GM10248 (cell line): ENCODE measurements at places on chromosomes 7 and 10.
A peak's percentile ranks its signal among the peaks of the same experiment; 100 is the strongest.

GRCh38 chr7:16193631-16194030 is 227.7 kb downstream of the CRPPA start:
- DNase-seq: no peak

DNA sequence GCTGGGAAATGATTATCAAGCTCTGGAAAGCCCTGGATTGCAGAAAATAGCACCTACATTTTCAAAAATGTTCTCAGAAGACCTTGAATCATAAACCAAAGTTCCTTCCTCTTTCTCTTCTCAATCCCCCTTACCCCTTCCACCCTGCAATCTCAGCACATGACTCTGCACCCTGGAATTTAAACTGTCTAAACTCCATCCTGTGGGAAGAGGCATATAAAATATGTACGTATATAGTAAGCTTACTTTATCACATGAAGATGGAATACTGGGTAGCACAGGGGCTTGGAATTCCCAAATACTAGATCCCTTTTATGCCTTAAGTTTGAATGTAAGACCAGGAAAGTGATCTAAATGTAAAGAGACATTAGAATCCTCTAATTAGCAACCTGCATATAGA is 7.7 kb downstream of the AGMO start:
- no peak for DNase-seq

- no peak for DNase-seq
Observed at GRCh38 chr7:30160329-30160728, 25.5 kb downstream of the MTURN start.

GRCh38 chr10:79377557-79378382 is 30.5 kb downstream of the PPIF start:
- DNase-seq: no peak

- peak; percentile 75 for DNase-seq
Observed at GRCh38 chr10:43671659-43672531, 23.2 kb upstream of the ZNF32 start.

GRCh38 chr10:22344249-22344648 is 1.0 kb upstream of the SPAG6 start:
- DNase-seq: peak; percentile 25

- DNase-seq: no peak
Observed at GRCh38 chr10:122419016-122419415, 35.4 kb upstream of the ARMS2 start.

GRCh38 chr7:90613088-90613498 is 17.0 kb downstream of the CDK14 start:
- peak; percentile 41 for DNase-seq

- no peak for DNase-seq
Observed at GRCh38 chr10:30219971-30220751, 128.9 kb downstream of the MTPAP start.

GRCh38 chr10:79244841-79245504 is 102.3 kb upstream of the PPIF start:
- DNase-seq: peak; percentile 69

GRCh38 chr7:99677013-99677647 is 2.7 kb downstream of the CYP3A5 start:
- DNase-seq: no peak

DNA sequence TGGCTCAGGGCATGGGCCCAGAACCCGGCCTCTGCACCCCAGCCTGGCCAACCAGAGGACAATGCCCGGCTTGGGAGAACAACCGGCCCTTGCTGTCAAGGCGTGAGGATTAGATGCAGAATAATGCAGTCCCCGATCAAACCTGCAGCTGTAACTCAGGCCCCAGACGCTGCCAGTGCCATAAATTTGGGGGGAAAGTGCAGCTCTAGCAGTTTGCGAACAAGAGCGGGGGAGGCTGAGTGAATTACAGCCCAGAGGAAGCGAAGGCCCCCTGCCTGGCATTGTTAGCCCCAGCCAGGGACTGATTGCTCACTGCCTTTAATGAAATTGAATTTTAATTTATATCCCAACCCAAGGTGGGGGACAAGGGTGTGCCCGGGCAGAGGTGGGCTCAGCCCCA is 38.0 kb upstream of the GNA12 start:
- DNase-seq: no peak

- DNase-seq: no peak
Observed at GRCh38 chr10:103669243-103669929, 175.9 kb downstream of the NEURL1 start.

DNA sequence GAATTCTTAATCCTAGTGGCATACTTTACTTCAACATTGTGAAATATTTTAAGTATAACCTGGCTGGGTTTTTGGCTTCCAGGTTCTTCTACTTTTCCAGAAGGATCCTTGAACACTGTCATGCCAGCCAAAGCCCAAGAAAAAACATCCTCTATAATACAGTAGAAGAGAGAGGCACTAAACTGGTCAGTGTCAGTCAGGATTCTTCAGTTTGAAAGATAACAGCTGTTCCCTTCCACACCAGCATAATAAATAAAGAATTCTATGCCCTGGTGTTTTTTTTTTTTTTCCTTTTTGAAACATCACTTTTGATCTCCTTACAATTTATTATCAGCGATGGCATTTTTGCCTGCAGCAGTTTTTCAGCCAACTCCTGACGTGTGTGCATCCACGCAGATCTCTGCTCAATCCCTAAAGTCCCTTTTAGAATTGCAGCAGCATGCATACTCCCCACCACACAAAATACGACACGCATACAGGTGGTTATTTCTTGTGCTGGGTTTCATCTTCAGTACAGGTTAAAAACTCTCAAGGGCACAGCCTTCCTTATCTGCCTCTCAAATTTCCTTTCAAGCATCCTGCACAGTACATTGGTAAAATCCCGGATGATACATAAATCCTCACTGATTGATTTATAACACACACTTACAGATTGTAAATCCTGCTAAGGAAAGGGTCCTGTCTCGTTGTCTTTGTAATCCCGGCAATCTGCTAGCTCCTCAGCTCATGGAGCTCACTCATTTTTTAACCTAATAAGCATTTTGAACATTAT is 100.2 kb downstream of the TPK1 start:
- no peak for DNase-seq

- DNase-seq: no peak
Observed at GRCh38 chr7:27101171-27101956, 1.1 kb downstream of the HOXA2 start.

- no peak for DNase-seq
Observed at GRCh38 chr7:16579216-16579615, 52.6 kb downstream of the LRRC72 start.

- no peak for DNase-seq
Observed at GRCh38 chr7:36272211-36272566, 117.5 kb upstream of the ANLN start.

DNA sequence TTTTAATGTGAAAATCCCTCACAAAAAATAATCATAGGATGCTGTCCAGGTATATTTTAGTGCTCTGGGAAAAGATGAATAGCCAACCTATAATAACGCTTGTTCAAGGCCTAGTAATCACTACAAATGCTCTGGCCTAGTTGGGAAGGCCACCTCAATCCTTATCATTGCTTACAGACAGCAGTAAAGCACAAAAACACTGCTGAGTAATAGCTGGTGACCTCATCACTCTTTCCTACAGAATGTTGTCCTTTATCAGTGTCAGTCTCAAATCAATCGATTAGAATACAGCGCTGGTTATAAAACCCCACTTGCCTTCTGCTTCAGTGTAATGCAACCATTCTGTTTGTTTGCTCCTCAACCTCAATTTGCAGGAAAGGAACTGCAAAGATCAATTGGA is 72.6 kb upstream of the STEAP1 start:
- DNase-seq: no peak

DNA sequence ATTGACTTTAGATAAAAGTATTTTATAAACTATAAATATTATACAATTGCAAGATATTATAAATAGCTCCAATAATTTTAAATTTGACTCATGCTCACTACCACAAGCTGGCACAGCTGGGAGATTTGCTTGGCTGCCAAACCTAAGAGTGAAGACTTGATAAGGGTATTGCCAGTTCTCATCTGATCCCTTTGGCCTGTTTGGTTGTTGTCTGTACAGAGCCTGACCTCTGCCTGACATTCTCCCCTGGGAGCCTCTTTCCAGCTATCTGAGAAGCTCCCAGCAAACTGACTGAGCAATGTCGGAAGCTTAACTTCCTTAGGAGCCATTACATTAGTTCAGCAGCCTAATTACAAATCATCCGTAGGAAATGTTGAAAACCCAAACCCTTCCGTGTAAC is 10.2 kb upstream of the LMOD2 start:
- DNase-seq: no peak

DNA sequence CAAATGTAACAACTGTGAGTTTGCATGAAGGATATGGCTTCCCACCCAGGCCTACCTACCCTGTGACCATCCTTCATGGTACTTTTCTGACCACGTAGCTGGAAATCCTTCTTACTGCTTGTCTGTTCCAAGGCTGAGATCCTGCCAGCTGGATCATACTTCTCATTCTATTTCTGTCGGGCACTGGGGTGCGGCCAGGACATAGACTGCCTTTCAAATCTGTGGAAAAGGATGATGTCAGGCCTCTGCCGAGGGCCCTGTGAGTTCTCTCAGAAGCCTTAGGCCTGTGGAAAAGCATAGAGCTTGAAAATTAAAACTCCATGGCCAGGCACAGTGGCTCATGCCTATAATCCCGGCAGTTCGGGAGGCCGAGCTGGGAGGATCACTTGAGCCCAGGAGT is 10.0 kb downstream of the VWC2 start:
- DNase-seq: no peak

- no peak for DNase-seq
Observed at GRCh38 chr7:13633857-13634256, 355.6 kb downstream of the ETV1 start.

GRCh38 chr7:118218413-118219156 is 5.9 kb upstream of the ANKRD7 start:
- DNase-seq: no peak

GRCh38 chr7:32071466-32072091 is 1.4 kb upstream of the PDE1C start:
- no peak for DNase-seq

DNA sequence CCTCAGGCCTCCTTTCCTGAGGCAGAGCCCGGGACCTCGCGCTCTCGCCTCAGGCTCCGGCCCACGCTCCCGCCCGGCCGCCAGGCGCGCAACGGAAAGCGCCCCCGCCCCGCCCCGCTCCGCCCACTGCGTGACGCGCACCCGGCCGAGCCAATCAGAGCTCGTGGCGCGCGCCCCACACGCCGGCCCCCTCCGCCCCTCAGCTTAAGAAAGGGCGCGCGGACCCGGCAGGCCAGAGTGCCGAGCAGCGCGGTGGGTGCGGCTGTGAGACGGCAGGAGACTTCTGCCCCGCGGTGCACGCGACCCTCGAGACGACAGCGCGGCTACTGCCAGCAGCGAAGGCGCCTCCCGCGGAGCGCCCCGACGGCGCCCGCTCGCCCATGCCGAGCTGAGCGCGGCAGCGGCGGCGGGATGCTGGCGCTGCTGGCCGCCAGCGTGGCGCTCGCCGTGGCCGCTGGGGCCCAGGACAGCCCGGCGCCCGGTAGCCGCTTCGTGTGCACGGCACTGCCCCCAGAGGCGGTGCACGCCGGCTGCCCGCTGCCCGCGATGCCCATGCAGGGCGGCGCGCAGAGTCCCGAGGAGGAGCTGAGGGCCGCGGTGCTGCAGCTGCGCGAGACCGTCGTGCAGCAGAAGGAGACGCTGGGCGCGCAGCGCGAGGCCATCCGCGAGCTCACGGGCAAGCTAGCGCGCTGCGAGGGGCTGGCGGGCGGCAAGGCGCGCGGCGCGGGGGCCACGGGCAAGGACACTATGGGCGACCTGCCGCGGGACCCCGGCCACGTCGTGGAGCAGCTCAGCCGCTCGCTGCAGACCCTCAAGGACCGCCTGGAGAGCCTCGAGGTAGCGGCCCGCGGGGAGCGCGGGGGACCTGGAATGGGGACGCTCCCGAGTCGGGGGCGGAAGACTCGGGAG is at the start of gene NPTX2:
NPTX2 (plus strand) TSS at position 235 of the 909 bp plus-strand sequence; CDS start at position 412, 177 bp downstream.
- DNase-seq: no peak

DNA sequence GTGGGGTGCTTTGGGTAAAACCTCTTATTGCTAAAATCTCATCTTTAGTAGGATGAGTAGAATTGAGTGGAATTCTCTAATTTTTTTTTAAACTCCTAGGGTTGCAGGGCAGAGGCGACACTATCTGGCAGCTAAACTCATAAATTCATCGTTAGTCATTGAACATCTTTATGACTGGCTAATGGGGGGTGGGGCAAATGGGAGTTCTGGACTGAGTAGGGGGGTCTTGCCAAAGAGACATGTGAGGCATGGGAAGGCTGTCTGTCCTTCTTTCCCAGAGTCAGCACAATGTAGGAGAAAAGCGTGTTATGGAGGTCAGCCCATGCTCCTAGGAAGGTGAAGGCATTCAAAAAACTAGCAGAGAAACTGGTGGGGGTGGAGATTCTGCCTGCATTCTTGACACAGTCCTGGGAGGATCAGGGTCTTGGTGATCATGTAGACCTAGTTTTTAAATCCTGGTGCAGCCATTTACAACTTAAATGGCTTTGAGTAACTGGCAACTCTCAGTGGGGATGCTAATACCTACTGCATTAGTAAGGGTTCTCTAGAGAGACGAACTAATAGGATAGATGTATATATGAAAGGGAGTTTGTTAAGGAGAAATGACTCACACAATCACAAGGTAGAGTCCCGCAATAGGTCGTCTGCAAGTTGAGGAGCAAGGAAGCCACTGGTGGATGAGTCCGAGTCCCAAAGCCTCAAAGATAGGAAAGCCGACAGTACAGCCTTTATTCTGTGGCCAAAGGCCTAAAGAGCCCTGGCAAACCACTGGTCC is 47.7 kb downstream of the EMX2 start:
- no peak for DNase-seq

DNA sequence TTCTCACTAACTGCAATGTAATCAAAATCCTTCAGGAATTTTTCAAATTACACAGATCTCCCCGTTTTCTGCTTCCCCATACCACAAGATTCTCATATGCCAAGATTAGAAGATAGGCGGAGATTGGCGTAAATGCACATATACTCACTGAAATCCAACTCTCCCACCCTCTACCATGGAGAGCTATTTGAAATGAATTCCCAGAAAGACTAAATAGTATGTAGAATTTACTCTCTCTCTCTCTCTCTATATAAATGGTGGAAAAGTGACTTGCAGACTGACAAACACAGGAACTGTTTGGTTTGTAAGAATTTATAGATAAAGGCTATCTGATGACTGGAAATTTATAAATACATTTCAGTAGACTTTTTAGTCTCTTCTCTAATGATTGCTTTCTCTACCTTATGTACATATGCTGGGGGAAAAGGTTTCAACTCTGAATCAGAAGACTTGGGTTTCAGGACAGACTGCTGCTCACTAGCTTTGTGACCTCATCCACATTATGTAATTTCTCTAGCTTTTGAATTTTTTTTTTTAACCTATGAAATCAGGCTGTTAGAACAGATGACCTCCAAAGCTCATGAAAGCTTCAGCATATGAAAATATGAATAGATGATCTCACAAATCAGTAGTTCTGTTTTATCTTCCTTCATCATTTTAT is 67.8 kb upstream of the CSTF2T start:
- no peak for DNase-seq

GRCh38 chr10:131859341-131860020 is 41.3 kb upstream of the PPP2R2D start:
- no peak for DNase-seq

- no peak for DNase-seq
Observed at GRCh38 chr10:28632584-28632945, 44.8 kb upstream of the BAMBI start.
